Activated naive CD4-positive, alpha-beta T cell treated with anti-CD3 and anti-CD28 coated beads, Interleukin-2, amount 10 ng/mL, durations not matched to agents 7 days and 5 days (primary cell): ENCODE measurements at places on chromosomes 7 and 10.

- no peaks in the 10 kb centered on the region for H3K36me3 ChIP-seq
- no peak for DNase-seq
- H3K4me1 ChIP-seq, result no peaks in the 10 kb centered on the region
- H3K27ac ChIP-seq, result no peak overlapping the region
- peaks cover 7% of the 10 kb centered on the region for H3K27me3 ChIP-seq
- no peak overlapping the region for H3K4me3 ChIP-seq
These were observed 184.0 kb upstream of the HABP2 start for GRCh38 chr10:113368666-113369364.

- H3K4me3 ChIP-seq, result no peak overlapping the region
- H3K27ac ChIP-seq, result no peak overlapping the region
- H3K27me3 ChIP-seq, result peaks cover 4% of the 10 kb centered on the region
- no peak for DNase-seq
- peaks cover 2% of the 10 kb centered on the region for H3K36me3 ChIP-seq
These were observed 115.1 kb downstream of the ICA1 start for GRCh38 chr7:8146788-8147413.

DNA sequence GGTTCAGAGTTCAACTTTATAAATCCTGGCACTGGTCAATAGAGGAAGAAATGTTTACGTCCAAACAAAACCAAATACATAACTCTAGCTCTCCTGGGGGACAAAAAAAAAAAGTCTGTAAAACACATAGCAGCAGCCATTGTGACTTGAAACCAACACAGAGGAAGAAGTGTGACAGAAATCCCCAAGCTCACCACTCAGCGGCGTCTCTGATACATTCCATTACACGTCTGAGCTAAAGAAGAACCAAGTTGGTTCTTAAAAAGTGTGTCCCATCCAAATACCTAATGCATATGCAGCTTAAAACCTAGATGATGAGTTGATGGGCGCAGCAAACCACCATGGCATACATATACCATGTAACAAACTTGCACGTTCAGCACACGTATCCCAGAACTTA lies 58.3 kb upstream of the NANOS1 start:
- H3K4me3 ChIP-seq, result no peak overlapping the region
- H3K4me1 ChIP-seq, result no peaks in the 10 kb centered on the region
- DNase-seq, result no peak

GRCh38 chr7:116404389-116404788 lies 95.1 kb upstream of the CAV2 start:
- H3K36me3 ChIP-seq, result no peaks in the 10 kb centered on the region
- DNase-seq, result no peak
- H3K27me3 ChIP-seq, result no peaks in the 10 kb centered on the region
- H3K4me3 ChIP-seq, result no peak overlapping the region
- no peaks in the 10 kb centered on the region for H3K4me1 ChIP-seq

DNA sequence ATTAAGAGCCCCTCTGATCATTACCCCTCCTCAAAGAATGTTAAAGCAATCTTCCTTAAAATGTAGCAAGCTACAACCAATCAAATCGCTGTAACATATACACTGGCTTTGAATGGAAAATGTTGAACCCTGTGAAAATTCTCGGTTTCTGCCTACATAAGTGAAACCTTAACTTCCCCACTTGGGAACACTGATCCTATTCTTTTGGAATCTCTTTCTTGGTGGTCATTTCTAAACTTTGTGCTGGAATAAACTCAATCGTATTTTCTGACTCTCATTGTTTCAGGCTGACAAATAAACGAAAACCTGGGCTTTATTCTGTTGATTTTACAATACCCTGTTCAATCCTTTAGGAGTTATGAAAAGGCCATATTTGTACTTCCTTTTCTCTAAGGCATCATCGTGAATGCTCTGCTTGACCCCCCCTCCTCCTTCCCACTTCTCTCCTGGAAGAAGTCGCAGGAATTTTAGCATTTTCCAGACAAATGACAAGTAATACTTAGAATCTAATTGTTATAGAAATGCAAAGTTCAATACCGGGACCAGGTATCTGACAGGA lies 155.1 kb upstream of the FAM13C start:
- H3K4me3 ChIP-seq, result no peak overlapping the region
- H3K27ac ChIP-seq, result no peak overlapping the region
- DNase-seq, result no peak
- no peaks in the 10 kb centered on the region for H3K27me3 ChIP-seq
- no peaks in the 10 kb centered on the region for H3K4me1 ChIP-seq

DNA sequence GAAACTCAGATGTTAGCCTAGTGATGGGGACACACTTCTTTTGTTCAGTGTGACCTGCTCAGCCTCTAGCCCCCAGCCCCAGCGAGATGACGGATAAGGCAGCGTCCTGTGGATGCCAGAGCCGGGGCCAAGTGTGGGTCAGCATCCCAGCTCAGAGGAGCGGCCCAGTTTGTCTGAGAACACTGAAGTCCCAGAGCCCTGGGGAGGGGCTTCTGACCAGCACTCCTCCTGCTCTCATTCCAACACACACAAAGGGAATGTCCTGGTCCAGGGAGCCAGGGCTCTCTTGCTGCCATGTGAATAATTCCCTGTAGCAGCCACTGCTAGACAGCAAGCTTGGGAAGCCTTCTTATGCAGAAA lies 4.5 kb upstream of the ATP6V0E2 start:
- H3K4me3 ChIP-seq, result peak overlapping the region; percentile 62
- peaks cover 89% of the 10 kb centered on the region for H3K4me1 ChIP-seq
- peaks cover 34% of the 10 kb centered on the region for H3K36me3 ChIP-seq
- no peak for DNase-seq
- H3K27me3 ChIP-seq, result no peaks in the 10 kb centered on the region

DNA sequence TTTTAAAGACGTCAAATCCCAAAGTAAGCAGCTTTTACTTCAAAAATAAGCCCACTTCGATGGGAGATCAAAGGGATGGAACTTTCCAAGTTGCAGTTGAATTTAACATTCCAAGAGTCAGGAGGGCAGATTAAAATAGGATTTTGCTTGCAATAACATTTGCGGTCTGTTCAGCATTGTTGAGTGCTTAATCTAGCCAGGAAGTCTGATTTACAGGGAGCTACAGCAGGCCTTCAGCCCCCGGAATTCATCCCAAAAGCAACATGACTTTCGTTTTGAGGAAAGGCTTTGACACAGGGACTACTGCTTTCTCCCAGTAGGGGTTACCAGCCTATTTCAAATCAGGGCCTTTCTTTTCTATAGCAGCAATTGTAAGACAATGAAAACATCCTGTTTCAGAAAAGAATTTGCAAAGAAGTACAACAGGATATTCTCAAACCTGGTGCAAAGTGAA lies 279.6 kb upstream of the PITRM1 start:
- peaks cover 2% of the 10 kb centered on the region for H3K36me3 ChIP-seq
- peak overlapping the region; percentile 52 for H3K27ac ChIP-seq
- H3K4me1 ChIP-seq, result peaks cover 54% of the 10 kb centered on the region
- no peak overlapping the region for H3K4me3 ChIP-seq
- H3K27me3 ChIP-seq, result peaks cover 9% of the 10 kb centered on the region
- DNase-seq, result no peak

GRCh38 chr10:100970076-100970913 lies 991 bp downstream of the SEMA4G start:
- peaks cover 14% of the 10 kb centered on the region for H3K4me1 ChIP-seq
- H3K27ac ChIP-seq, result no peak overlapping the region

GRCh38 chr7:144730224-144730623 lies 105.6 kb downstream of the TPK1 start:
- no peak for DNase-seq
- no peak overlapping the region for H3K4me3 ChIP-seq
- no peaks in the 10 kb centered on the region for H3K36me3 ChIP-seq
- H3K27ac ChIP-seq, result no peak overlapping the region
- no peaks in the 10 kb centered on the region for H3K27me3 ChIP-seq

DNA sequence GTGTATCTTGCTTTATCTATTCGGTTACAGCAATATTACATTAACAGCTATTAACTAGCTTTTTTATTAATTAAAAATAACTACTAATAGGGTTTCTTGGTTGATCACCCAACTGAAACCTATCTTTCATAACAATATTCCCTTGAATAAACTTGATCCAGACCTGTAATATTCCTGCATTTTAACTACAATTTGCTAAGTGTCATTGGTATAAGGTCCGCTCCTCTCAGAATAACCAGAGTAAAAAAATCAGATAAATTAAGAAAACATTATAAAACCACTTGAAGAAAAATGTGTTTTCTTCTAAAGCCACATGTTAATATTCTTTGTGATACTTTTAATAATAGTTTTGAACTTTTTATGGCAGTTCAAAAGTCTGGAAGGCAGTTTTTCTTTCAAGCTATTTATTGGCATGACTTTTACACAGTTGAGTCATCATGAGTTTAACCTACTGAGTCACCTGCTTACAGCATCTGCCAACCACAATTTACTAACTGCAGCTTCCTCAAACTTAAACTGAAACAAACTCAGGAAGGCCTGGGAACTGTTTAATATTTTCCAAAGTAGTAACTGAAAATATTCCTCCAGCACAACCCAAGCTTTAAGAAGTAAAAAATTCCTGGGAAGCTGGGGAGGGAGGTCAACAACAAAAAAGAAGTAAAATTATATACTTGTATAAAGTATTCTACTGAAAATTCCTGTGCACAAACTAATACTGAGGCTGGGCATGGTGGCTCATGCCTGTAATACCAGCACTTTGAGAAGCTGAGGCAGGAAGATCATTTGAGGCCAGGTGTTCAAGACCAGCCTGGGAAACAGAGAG lies 103.2 kb downstream of the NRBF2 start:
- H3K27ac ChIP-seq, result peak overlapping the region; percentile 83
- H3K4me3 ChIP-seq, result no peak overlapping the region
- H3K36me3 ChIP-seq, result peaks cover 18% of the 10 kb centered on the region

DNA sequence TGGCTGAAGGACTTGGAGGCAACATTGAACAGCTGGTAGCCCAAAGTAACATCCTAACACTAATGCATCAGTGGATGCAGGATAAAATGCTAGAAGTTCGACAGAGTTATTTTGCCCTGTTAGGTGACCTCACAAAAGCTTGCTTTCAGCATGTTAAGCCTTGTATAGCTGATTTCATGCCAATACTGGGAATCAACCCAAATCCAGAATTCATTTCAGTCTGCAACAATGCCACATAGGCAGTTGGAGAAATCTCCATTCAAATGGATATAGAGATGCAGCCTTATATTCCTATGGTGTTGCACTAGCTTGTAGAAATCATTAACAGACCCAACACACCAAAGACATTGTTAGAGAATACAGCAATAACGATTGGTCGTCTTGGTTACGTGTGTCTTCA lies 62.9 kb downstream of the CCSER2 start:
- no peaks in the 10 kb centered on the region for H3K27me3 ChIP-seq
- H3K4me3 ChIP-seq, result no peak overlapping the region
- H3K36me3 ChIP-seq, result peaks cover 42% of the 10 kb centered on the region
- H3K4me1 ChIP-seq, result no peaks in the 10 kb centered on the region
- DNase-seq, result no peak

GRCh38 chr10:118214776-118215175 lies 127.3 kb downstream of the FAM204A start:
- H3K27ac ChIP-seq, result no peak overlapping the region
- no peaks in the 10 kb centered on the region for H3K36me3 ChIP-seq
- no peaks in the 10 kb centered on the region for H3K4me1 ChIP-seq

DNA sequence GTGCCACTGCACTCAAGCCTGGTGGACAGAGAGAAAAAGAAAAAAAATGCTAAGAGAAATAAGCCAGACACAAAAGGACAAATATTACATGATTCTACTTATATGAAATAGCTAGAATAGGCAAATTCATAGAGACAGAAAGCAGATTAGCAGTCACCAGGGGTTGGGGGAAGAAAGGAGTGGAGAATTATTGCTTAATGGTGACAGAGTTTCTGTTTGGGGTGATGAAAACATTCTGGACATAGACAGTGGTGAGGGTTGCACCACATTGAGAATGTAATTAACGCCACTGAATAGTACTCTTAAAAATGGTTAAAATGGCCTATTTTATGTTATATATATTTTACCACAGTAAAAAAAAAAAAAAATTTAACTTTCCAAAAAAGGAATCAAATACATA lies 6.4 kb upstream of the NT5C2 start:
- peaks cover 20% of the 10 kb centered on the region for H3K27me3 ChIP-seq
- H3K4me1 ChIP-seq, result peaks cover 9% of the 10 kb centered on the region
- H3K36me3 ChIP-seq, result no peaks in the 10 kb centered on the region
- H3K27ac ChIP-seq, result no peak overlapping the region
- no peak overlapping the region for H3K4me3 ChIP-seq

GRCh38 chr7:463817-464453 lies 55.7 kb downstream of the PDGFA start:
- H3K4me3 ChIP-seq, result no peak overlapping the region
- no peak overlapping the region for H3K27ac ChIP-seq
- no peaks in the 10 kb centered on the region for H3K27me3 ChIP-seq
- no peak for DNase-seq
- H3K36me3 ChIP-seq, result no peaks in the 10 kb centered on the region
- H3K4me1 ChIP-seq, result no peaks in the 10 kb centered on the region

GRCh38 chr7:24504836-24505235 lies 68.4 kb upstream of the PALS2 start:
- H3K4me1 ChIP-seq, result no peaks in the 10 kb centered on the region
- no peak overlapping the region for H3K27ac ChIP-seq
- DNase-seq, result no peak
- H3K36me3 ChIP-seq, result no peaks in the 10 kb centered on the region

DNA sequence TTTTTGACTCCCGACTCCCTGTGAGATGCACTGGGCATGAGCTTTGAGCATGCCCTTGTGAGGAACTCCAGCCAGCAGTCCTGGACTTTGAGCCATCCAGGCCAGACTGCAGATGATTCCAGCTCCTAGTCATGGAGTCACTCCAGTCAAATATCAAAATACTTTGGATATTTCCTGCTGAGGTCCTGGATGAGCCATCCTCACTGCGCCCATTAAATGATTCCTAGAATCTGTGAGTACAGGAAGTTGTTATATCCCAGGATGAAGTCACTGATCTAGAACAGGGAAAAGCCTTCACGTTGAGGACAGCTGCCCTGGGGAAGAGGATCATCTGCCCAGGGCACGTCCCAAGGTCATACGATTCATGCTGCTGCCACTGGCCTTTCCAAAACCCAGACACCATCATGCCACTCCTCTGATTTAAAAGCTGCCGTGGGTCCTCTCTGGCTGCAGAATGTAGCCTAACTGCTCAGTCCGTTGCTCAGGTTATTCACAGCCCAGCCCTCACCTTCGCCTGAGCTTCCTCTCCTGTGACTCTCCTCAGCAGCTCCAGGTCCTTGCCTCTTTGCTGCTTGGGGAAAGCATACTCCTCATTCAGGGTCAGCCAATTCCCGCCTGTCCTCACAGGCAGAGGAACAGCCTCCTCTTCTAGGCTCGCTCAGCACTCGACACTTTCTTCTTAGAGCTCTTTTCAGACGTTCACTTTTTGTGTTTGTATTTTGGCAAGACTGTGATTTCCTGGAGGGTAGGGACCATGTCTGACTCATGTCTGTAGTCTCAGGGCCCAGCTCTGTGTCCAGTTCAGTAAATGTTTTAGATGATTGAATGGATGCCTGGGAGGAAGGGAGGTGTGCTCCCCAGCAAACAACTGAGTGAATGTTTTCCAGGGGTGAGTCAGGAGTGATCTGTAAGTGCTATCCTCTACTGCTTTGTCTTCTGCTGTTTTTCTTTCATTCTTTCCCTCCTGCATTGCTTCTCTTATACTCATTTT lies 157.8 kb downstream of the SNX10 start:
- DNase-seq, result no peak
- no peak overlapping the region for H3K27ac ChIP-seq
- H3K4me3 ChIP-seq, result no peak overlapping the region
- no peaks in the 10 kb centered on the region for H3K36me3 ChIP-seq
- no peaks in the 10 kb centered on the region for H3K4me1 ChIP-seq
- peaks cover 23% of the 10 kb centered on the region for H3K27me3 ChIP-seq
